Neural crest cell (in vitro differentiated cells): ENCODE measurements at places on chromosomes 2 and 18. TPM values are rescaled to one million over a fixed set of nuclear protein-coding genes. Genes with fewer than 3 reads are reported as not detected.

DNA sequence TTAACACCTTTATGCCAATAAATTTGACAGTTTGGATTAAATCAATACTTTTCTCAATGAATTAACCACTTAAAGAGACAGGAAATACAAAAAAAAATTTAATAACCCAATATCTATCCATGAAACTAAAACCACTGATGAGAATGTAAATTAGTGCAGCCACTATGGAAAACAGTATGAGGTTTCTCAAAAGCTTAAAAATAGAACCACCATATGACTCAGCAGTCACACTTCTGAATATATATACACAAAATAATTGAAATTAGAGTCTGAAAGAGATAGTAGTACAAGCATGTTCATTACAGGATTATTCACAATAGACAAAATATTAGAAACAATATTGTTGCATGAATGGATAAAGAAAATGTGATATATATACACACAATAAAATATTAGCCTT is 382.1 kb upstream of the SETBP1 start:
- no peaks in the 10 kb centered on the region for H3K36me3 ChIP-seq
- no peak for DNase-seq
- no peak overlapping the region for H3K27ac ChIP-seq
- no peak overlapping the region for H3K4me3 ChIP-seq

GRCh38 chr2:66069937-66070720 is 364.8 kb upstream of the MEIS1 start:
- no peak overlapping the region for H3K27ac ChIP-seq
- H3K4me1 ChIP-seq = peaks cover 17% of the 10 kb centered on the region
- H3K27me3 ChIP-seq = no peaks in the 10 kb centered on the region
- no peak for DNase-seq
- no peak overlapping the region for H3K4me3 ChIP-seq

DNA sequence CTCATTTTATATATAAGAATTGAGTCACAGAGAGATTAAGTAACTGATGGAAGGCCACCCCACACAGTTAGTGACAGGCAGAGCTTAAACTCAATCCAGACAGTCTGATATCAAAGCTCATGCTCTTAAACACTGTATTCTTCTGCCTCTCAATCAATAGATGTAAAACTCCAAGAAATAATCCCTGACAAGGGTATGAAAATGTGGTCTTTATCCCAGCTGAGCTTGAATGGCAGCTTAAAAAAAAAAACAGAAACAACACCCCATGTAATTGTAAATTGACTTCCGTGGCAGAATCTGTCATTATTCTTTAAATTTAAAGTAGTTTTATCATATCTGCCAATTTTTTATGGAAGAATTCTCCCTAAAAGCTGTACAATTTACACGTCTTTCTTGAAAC is 60.1 kb downstream of the RAB27B start:
- no peaks in the 10 kb centered on the region for H3K27me3 ChIP-seq
- H3K4me3 ChIP-seq = no peak overlapping the region
- H3K36me3 ChIP-seq = no peaks in the 10 kb centered on the region
- H3K27ac ChIP-seq = no peak overlapping the region

GRCh38 chr2:10382354-10383061 is 65.6 kb downstream of the ODC1 start:
- DNase-seq = no peak
- no peaks in the 10 kb centered on the region for H3K36me3 ChIP-seq
- H3K4me1 ChIP-seq = peaks cover 34% of the 10 kb centered on the region

The HRH4 gene
- total RNA-seq = 0.07 TPM in 1 of 2 replicates, not detected in the other
